ENCODE measurements at places on chromosomes 16 and 17. TPM values are rescaled to one million over a fixed set of nuclear protein-coding genes. Genes with fewer than 3 reads are reported as not detected.

MYH2 gene
- not detected for total RNA-seq

PYY gene
- not detected for total RNA-seq

CUEDC1 gene
- total RNA-seq, result 16.3 TPM

TP53TG3B gene
- total RNA-seq, result 0.67 TPM

TPPP3 gene
- total RNA-seq, result not detected

NECAB2 gene
- 3.3 TPM for total RNA-seq

CARD14 gene
- total RNA-seq, result 2.2 TPM

LGALS9C gene
- total RNA-seq, result not detected

NLRC3 gene
- under 0.01 TPM for total RNA-seq

GLIS2 gene
- total RNA-seq, result 0.36 TPM

PLEKHH3 gene
- 8.7 TPM for total RNA-seq

MMP28 gene
- not detected for total RNA-seq

NTHL1 gene
- total RNA-seq, result 20.0 TPM

CD300E gene
- not detected for total RNA-seq

SHCBP1 gene
- 12.7 TPM for total RNA-seq

WFDC1 gene
- total RNA-seq, result 51.3 TPM

MRM3 gene
- total RNA-seq, result 26.9 TPM

CD7 gene
- under 0.01 TPM for total RNA-seq

CTF1 gene
- total RNA-seq, result 0.36 TPM

GDPD3 gene
- 0.69 TPM for total RNA-seq

SLX1B gene
- total RNA-seq, result 17.3 TPM

OR1D2 gene
- total RNA-seq, result not detected

USP36 gene
- 69.3 TPM for total RNA-seq

PIRT gene
- total RNA-seq, result not detected

IGSF6 gene
- total RNA-seq, result under 0.01 TPM

ATP6V0C gene
- total RNA-seq, result 85.1 TPM

TAOK1 gene
- total RNA-seq, result 57.1 TPM

DOC2B gene
- total RNA-seq, result not detected

MIS12 gene
- total RNA-seq, result 11.4 TPM

KRT40 gene
- not detected for total RNA-seq

C17orf107 gene
- total RNA-seq, result 0.69 TPM

ZNF287 gene
- 3.3 TPM for total RNA-seq

CDH13 gene
- not detected for total RNA-seq
